ENCODE measurements at places on chromosomes 1 and 21.

DNA sequence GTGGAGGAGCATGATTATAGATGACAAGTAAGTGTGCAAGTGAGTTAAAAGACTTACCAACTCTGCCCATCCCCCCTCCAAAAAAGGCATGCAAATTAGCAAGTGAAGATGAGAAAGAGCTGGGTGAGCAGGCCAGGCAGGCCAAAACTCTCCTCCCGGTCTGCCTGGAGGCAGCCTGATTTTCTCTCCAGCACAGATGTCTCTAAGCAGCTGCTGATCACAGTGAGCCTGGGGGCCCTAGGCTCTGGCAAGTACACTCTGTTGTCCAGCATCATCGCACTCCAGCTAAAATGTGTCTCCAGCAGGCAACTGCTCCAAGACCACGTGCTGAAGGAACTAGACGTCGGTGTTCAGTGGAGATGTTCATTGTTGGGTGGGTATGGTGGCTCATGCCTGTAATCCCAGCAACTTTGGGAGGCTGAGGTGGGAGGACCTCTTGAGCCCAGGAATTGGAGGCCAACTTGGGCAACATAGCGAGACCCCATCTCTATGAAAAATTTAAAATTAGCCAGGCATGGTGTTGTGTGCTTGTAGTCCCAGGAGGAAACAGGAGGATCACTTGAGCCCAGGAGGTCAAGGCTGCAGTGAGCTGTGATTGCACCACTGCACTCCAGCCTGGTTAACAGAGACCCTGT is 56.7 kb upstream of the PUM1 start:
- DNase-seq: no peak

DNA sequence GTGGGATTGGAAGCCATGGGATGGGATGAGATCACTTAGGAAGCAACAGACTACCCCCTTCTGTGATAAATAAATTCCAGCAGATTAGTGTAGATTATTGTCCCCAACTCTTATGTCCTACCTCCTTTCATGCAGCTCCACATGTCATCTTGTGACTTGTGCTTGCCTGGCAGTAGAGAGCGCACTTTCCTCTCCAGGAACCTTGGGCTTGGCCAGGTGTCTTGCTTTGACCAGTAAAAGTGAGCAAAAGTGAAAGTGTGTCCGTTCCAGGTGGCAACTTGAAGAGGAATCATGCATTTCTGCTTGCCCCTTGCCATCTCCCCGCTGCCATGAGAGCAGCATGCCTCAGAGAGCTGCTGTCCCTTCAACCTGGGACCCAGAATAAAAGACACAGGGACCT is 122.9 kb upstream of the ERG start:
- DNase-seq: no peak

- DNase-seq: no peak
These were observed 6.1 kb upstream of the CD1A start for GRCh38 chr1:158248118-158248517.

GRCh38 chr1:151549199-151549598 is 9.1 kb downstream of the TUFT1 start:
- no peak for DNase-seq

DNA sequence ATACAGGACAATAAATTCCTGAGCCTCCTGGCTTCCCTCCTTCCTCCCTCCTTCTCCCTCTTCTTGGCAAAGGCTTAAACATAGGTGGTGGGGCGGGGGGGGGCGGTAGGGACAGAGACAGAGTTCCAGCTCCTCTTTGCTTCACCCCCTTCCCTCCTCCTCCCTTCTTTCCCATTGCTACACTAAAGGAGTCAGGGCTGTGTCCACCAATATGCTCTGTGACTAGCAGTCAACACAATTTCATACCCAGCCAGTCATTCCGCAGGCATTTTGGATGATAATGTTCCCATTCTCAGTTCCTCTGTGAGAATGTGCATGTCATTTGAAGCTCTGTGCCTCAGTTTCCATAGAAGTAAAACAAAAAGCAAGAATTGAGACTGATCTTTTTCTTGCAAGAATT is 1.7 kb downstream of the LMOD1 start:
- no peak for DNase-seq

DNA sequence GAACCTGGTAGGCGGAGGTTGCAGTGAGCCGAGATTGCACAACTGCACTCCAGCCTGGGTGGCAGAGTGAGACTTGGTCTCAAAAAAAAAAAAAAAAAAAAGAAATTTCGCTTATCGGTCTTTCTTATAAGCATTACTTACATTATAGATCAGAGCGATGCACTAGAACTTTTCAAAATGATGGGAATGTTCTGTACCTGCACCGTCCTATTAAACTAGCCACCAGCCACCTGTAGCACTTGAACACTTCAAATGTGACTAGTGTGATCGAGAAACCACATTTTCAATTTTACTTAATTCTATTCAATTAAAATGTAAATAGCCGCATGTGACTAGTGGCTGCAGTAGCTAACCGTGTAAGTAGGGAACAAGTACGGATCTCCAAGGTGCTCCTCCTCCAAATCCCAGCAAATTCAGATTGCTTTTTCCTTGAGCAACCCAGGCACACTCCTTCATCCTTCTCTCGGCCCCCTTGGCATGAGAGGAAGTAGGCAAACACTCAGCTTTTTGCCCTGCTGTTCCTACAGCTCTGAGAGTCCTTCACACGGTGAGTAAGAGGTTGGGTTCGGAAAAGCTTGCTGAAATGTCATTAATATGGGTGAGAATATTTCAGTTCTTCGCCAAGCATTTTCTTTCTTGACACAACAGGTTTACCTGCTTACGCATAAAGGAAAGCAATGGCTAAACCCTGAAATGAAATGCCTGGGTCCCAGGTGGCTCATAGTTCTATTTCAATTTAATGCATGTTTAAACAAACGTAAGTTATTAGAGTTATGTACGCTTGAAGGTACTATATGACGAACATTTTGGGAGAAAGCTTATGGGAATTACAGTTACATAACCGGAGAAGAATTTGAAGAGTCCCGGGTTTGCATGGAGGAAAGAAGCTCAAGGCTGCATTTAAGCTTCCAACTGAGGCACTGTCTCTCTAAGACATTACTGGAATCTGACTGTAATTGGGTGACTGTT is 69.5 kb upstream of the HUNK start:
- no peak for DNase-seq

- DNase-seq: no peak
These were observed 626.2 kb upstream of the TMPRSS15 start for GRCh38 chr21:19029816-19030215.

All from fibroblast of skin of left biceps (primary cell).